ENCODE measurements at places on chromosomes 6 and 20.

DNA sequence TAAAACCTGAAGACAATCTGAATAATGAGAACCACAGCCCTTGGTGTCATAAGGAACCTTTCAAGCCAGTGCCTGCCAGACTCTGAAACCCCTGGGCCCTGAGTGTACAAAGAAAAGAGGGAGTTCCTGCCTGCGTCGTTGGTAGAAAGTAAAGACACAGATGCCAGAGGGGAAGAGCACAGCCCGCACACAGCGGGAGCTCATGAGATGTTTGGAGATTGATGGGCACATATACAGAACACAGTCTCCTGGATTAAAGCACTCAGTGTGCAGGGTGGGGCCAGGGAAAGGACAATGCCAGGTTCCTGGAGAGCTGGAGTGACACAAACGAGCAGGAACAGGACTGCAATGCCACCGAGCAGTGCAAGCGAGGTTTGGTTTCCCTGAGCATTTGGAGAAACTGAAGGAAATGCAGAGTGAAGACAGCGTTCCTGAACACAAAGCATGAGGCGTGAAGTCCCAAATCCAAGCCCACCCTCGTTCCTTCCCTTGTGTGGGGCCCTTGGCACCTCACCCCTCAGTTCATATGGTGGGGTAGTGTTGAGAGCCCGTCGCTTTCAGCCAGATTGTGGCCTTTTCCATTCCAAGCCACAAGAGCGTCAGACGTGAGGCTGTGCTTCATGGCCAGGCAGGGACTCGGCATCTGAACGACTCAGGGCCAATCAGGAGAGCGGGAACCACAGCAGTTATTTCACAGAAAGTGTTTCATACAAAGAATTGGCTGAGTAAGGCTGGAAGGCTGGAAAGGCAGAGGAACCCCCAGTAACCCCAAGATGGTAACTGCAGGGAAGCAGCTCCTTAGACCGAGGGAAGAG is 41.0 kb upstream of the RPS6KA2 start:
- no peak for DNase-seq

GRCh38 chr20:7822772-7823171 is 117.5 kb downstream of the HAO1 start:
- DNase-seq = no peak

DNA sequence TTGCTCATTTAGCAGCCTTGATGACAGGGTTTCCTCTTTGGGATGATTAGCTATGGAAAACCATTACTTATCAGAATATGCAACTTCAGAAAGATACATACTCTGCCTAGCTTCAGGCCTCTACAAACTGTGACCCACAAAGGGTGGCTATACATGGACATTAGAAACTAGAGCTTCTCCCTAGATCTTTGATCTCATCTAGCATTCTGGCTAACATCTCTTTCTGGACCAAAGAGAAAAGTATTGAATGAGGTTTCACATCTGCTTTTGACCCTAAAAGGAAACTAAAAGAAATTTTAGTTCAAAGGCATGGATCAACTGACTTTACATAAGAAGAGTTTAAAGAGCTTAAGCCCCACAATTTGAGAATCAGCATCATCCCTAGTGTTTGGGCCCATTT is 12.4 kb upstream of the HMGN3 start:
- no peak for DNase-seq

DNA sequence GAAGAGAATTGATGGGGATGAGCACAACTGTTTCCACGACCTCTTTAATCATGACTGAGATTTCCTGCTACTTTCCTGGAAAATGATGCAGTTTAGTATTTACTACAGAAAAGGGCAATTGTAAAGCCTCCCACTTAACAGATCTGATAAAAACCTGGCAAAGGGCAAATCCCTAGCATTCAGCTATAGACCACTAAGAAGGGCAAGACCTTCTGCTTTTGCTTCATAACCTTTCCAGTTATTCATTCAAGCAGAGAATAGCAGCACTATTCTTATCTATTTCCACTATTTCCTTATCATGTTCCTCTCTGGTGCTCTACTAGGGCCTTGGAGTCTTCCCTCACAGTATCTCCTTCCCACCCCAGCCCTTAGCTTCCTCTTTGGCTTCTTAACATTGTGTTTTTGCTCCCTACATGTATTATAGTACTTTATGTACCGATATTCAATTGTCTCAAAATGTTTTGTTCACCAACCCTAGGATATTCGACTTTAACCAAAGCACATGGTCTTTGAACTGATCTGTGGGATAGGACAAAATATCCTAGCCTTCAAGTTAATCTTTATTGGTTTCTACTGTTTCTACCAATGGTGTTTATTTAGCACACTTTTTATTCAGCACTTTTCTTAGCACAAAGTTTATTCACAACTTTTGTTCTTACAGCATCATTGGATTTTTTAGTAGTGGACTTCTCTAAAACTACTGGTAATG is 32.7 kb upstream of the MANEA start:
- DNase-seq = no peak

DNA sequence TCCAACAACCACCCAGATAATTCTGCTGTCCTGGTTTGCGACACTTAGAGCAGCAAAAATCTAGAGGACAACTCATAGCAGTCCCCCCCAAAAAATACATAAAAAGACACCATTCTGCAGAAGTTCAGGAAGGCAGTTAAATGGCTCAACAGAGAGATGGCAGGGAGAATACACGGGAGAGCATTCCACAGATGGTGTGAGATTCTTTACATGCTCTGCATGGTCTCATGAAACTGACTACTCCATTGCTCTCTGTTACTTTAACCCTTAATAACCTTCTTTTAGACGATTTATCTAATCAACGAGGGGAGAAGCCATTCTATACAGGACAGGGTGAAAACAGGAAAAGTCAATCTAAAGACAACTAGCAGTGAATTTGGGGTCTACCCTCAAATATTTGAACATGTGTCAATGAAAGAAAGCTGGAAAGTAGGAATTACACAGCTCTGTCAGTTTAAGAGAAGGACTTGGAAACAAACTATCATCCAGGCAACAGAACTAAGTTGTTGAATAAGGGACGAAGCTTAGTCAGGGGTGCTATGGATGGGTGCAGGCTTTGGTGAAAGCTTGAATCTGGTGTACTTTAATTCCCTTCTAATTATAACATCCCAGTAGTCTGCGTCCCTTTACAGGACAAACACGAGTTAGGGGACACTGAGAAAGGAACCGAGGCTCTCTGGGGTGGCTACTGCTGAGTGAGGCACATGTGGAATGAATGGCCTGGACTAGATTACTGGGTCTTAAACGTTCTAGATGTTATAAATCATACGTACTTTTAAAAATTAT is 5.1 kb downstream of the PERP start:
- no peak for DNase-seq

GRCh38 chr20:56363491-56363890 is 4.7 kb downstream of the FAM210B start:
- DNase-seq = no peak

GRCh38 chr6:156113631-156114030 is 658.0 kb upstream of the NOX3 start:
- DNase-seq = no peak

DNA sequence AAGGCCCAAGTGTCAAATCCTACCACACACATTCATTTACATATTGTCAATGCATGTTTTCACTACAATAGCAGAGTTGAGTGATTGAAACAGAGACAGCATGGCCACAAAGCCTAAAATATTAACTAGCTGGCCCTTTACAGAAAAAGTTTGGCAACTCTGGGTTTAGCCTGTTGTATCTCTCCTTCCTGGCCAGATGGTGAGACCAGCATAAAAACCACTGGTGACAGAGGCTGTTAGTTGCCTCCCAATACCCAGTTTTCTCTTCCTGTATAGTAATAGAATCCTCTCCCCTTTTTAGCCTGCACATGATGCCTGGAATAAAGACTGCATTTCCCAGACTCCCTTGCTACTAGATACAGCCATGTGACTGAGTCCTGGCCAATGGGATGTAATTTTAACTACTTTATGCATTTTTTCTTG is 100.0 kb upstream of the TAB2 start:
- no peak for DNase-seq

All from fibroblast of lung (primary cell).